ENCODE measurements at places on chromosomes 4 and X.

DNA sequence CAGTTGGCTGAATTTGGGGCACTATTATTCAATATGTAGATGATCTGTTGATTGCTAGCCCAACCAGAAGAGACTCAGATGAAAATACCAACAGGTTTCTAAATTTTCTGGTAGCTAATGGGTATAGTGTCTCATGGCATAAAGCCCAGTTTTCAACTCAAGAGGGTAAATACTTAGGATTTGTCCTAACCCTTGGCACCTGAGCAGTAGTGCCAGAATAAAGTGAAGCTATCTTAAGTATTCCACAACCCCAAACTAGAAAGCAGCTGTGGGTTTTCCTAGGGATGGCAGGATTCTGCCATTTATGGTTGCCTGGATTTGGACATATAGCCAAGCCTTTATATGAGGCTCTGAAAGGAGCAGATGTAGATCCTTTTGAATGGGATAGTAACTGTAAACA is 119.0 kb downstream of the AGTR2 start:
- no peak for DNase-seq

DNA sequence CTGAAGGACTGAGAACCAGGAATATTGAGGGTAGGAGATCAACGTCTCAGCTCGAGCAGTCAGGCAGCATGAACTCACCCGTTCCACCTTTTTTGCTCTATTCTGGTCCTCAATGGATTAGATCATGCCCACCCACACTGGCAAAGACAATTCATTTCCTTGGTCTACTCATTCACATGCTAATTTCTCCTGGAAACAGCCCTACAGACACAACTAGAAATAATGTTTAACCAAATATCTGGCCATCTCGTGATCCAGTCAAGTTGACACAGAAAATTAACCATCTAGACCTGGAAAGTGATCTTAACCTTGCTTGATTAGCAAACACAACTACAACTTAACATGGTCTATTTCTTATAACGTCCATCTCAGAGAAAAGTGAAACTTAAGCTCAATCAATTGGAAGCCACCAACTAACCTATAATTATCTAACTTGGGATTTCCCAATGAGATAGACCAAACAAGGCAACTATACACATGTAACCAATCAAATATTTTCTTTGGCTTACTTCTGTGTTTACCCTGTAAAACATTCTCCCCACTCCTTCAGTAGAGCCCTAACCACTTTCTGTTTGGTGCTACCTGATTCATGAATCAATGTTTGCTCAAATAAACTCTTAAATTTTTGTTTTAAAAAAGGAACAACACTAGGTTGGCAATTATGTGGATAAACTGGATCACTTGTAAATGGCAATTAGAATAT is 69.7 kb upstream of the MAMLD1 start:
- DNase-seq = no peak

- DNase-seq = no peak
These were observed 223.7 kb downstream of the FGF13 start for GRCh38 chrX:138487866-138488265.

DNA sequence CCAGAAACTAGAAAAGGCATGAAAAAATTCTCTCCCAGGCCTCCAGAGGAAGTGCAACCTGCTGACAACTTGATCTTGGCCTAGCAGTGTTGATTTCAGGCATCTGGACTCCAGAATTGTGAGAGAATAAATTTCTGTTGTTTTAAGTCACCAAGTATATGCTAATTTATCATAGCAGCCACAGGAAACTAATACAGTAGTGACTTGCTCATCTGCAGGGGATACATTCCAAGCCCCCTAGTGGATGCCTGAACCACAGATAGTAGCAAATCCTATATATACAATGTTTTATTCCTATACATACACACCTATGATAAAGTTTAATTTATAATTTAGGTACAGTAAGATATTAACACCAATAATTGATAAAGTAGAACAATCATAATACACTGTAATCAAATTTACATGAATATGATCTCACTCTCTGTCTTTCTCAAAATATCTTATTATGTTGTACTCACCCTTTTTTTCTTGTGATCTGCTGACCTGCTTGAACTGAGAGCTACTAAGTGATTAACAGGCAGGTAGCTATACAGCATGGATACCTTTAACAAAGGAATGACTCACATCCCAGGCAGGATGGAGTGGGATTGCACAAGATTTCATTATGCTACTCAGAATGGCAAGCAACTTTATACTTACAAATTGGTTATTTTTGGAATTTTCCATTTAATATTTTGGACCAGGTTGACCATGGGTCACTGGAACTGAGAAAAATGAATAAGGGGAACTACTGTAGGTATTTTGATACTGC is 501.1 kb downstream of the KCNIP4 start:
- no peak for DNase-seq

DNA sequence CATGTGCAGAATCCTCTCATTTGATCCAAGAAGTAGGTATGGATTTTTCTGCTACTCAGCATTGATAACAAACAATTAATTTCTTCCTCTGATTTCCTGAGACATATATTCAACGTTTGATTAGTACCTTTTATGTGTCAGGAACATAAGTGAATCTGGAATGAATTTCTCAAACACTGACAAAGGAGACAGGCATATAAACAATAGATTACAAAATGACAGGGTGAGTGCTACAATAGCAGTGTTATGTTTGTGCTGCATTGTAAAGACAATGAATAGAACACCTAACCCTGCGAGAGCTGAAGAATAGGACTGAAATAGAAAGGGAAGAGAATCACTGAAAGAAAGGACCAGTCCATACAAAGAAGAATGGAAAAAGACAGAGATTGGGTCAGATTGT is 52.9 kb downstream of the ARHGAP24 start:
- DNase-seq = no peak

DNA sequence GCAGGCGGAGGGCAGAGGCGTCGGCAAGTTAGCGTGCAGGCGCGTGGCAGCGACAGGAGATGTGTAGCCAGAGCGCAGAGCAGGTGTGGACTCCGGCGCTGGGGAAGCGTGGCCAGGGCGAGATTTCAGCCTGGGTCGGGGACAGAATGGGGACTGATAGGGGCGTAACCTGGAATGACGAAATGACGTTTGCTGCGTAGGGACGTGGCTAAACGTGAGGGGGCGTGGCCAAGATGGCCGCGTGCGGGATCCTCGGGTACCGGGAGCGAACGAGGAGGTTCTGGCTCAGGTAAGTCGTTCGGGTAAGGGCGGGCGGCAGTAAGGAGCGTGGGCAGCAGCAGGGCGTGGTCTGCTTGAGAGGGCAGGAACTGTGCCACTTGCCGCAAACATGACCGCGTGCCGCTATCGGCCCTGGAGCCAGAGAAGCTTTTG is 10.9 kb upstream of the CLTRN start:
- DNase-seq = peak; percentile 17

GRCh38 chrX:67654301-67654700 is 110.5 kb downstream of the AR start:
- no peak for DNase-seq

- no peak for DNase-seq
These were observed 7.0 kb downstream of the PRSS12 start for GRCh38 chr4:118345813-118346212.

GRCh38 chrX:132671229-132671641 is 182.4 kb upstream of the MBNL3 start:
- DNase-seq = no peak

- DNase-seq = no peak
These were observed 53.0 kb upstream of the FBXW7 start for GRCh38 chr4:152588869-152589268.

DNA sequence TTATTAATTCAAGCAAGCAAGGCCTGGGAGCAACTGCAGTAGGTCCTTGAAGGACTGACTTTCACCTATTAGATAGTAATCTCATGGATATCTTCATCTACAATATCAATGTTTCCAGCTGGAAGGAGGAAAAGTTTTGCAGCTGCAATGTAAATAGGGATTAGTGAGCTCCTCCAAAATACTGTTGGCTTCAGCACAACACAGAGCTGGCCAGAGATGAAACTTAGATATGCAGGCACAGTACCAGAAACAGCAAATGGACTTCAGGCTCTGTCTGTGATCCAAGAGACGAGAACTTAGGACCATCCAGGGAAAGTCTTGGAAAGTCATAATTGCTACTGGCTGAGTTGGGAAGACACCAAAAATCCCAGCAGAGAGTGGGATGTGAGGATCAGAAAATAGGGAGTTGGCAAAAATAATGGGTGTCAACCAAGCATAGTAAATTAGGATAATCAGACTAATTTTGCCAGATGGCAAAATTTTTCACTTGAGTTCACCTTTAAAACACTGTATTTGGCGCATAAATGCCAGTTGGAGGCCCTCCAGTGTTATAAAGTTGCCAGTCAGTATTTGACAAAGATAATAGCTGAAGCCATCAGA is 57.5 kb downstream of the PARM1 start:
- no peak for DNase-seq

Data from CMK (cell line).